SHP77 (cell line): ENCODE measurements at places on chromosomes 6 and 20.

GRCh38 chr20:45372241-45372640 lies 5.9 kb downstream of the TP53TG5 start:
- DNase-seq: no peak

DNA sequence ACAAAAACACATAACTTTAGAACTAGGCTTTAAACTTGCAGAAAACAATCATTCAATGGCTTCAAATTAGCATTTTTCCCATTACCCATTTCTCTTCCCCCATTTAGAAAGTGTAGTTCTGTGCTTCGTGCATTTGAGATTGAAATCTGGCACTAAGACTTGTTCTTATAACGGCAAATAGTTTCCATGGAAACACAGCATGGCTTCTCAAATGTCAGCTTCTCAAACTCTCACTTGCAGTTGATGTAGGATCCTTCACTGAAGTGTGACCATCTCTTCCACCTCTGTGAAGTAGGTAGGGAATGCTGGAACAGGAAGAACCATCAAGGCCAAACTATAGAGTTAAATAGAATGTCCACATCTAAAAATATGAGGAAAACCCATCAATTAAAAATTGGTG lies 52.2 kb downstream of the MANEA start:
- DNase-seq: no peak

DNA sequence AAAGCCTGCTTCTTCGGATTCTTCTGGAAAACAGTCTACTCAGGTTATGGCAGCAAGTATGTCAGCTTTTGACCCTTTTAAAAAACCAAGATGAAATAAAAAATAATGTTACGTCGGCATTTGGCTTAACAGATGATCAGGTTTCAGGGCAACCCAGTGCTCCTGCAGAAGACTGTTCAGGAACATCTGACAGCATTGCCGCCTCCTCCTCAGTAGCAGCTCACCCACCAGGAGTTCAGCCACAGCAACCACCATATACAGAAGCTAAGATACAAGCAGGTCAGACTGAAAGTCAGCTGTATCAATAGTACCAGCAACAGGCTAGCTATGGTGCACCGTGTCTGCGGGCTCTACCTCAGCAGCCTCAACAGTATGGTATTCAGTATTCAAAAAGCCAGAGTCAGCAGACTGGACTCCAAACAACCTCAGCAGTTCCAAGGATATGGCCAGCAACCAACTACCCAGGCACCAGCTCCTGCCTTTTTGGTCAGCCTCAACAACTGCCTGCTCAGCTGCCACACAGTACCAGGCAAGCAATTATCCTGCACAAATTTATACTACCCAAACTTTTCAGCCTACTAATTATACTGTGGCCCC lies 51.9 kb downstream of the BTBD9 start:
- no peak for DNase-seq

DNA sequence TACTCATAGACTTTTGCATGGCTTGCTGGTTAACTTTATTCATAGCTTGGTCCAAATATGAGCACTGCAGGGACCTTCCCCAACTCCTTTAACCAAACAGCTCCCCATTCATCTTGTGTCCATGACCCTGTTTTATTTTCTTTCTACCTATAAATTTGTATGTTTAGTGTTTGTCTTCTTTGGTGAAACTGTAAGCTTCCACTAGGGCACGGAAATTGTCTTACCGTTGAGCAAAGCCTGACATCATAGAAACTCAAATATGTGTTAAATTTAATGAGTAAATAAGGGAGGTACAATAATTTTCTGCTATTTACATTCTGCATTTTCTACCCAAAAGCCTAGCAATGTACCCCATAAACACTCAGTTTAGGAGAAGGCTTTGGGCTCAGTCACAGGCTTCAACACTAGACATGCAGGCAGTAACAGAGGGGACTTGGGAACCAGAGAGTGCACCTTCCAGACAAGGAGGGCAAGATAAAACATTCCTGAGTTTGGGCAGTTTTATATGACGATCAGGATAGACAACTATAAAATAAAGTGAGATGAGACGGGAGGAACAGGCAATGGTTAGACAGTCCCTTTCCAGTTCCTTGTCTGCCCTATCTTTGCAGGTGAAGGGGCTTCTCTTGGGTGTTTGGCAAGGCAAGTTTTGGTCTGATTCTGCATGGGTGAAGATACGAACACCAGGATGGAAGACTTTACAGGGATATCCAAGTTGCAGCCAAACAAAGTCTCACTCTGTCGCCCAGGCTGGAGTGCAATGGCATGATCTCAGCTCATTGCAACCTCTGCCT lies 46.2 kb upstream of the ZNF217 start:
- no peak for DNase-seq

- DNase-seq: peak; percentile 36
These were observed 263.6 kb downstream of the CD83 start for GRCh38 chr6:14380901-14381828.

- DNase-seq: no peak
These were observed 7.6 kb downstream of the LEMD2 start for GRCh38 chr6:33781131-33781975.

GRCh38 chr6:50978380-50979170 lies 159.9 kb downstream of the TFAP2B start:
- no peak for DNase-seq

GRCh38 chr20:308427-309038 lies 11.2 kb downstream of the ZCCHC3 start:
- no peak for DNase-seq

GRCh38 chr20:56392881-56393482 lies 537 bp downstream of the CSTF1 start:
- no peak for DNase-seq

DNA sequence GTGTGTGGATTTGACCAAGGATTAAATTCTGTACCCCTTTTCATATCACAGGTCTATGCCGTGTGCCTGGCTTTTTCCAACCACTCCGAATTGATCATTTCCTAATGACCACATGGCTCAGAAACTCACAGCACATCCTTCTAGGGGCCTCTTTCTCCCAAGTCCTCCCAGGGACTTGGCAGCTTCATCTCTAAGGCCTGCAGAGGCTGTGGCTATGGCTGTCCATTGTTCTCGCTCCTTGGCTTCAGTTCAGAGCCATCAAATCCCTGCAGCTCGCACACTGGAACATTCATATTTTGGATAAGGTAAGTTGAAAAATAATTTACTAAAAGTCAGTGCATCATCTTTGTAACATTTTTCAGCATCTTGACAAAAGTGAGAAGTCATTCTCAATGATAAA lies 497.2 kb upstream of the CDH4 start:
- DNase-seq: no peak

DNA sequence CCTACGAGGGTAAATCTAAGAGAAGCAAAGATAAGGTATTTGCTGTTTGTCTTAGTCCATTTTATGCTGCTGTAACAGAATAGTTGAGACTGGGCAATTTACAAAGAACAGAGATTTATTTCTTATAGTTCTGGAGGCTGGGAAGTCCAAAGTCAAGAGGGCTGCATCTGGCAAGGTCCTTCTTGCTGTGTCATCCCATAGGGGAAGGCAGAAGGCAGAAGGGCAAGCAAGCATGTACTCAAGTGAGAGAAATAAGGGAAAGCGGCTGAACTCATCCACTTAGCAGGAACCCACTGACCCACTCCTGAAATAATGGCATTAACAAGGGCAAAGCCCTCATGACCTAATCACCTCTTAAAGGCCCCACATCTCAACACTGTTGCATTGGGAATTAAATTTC lies 102.7 kb downstream of the AGPAT4 start:
- DNase-seq: no peak

DNA sequence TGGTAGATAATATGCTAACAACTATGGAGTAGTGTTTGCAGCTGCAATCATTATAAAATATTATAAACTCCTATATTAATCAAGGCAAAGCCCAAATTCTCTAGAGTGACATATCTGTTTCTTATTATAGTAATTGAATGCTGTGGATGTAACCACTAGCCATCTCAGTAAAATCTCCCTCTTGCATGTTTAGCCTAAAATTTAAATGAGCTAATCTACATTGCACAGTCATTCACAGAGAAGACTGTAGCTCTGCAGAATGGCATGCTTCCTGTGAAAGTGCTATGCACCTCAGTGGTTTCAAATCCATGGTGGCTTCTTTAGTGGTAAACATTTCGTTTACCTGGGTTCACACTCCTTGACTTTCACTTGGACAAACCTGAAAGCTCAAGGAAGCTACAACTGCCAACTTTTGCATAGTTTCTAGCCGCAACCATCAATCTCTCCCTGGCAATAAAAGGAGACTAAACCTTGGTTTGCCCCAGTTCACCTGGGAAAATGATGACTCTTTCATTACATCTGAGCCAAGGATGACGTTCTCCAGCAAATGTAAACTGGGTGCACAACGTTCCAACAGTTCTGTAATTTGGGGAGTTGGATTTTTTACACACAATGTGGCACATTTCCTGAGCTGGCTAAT lies 47.2 kb downstream of the FILIP1 start:
- no peak for DNase-seq

- no peak for DNase-seq
These were observed 68.8 kb downstream of the GJA1 start for GRCh38 chr6:121504227-121504626.

DNA sequence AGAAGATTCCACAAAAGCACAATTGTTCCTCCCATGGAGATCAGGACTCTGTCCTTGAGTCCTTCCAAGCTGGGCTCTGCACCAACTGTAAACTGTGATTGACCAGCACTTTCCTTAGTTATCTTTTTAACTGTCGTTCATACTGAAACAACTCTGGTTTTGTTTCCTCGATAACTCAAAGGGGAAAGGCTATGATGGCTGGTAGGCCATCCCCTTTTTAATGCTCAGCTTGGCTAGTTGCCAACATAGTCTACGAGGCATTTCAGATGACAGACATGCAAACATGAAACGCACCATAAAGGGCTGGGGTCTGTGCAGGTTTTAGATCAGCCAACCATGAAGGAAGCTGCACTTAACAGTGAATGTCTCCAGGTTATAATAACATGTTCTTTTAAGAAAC lies 497.1 kb upstream of the ARID1B start:
- DNase-seq: peak; percentile 75

DNA sequence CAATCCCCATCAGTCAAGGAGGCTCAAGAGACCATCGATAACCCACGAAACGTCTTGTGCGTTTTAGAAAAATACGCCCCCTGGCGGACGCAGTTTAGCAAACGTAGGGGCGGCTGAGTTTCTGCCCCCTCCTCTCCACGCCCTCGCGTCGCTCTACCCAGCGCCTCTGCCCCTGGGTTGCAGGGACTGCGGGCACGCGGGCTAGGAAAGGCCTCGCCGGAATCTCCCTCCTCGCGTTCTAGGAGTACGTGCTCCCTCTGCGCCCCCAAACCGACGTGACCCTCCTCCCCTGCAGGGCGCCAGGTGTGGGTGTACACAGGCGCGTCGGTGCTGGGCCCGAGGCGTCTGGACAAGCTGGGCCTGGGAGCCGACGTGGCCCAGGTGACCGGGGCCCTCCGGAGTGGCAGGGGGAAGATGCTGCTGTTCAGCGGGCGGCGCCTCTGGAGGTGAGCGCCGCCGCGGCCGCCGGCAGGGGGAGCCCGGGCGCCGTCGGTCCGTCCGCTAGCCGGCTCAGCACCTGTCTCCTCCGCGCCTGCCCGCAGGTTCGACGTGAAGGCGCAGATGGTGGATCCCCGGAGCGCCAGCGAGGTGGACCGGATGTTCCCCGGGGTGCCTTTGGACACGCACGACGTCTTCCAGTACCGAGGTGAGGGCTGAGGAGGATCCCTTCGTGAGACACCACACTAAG lies 5.3 kb downstream of the MMP9 start:
- DNase-seq: peak; percentile 74

- DNase-seq: no peak
These were observed 122.2 kb downstream of the AFG1L start for GRCh38 chr6:108417027-108417426.

DNA sequence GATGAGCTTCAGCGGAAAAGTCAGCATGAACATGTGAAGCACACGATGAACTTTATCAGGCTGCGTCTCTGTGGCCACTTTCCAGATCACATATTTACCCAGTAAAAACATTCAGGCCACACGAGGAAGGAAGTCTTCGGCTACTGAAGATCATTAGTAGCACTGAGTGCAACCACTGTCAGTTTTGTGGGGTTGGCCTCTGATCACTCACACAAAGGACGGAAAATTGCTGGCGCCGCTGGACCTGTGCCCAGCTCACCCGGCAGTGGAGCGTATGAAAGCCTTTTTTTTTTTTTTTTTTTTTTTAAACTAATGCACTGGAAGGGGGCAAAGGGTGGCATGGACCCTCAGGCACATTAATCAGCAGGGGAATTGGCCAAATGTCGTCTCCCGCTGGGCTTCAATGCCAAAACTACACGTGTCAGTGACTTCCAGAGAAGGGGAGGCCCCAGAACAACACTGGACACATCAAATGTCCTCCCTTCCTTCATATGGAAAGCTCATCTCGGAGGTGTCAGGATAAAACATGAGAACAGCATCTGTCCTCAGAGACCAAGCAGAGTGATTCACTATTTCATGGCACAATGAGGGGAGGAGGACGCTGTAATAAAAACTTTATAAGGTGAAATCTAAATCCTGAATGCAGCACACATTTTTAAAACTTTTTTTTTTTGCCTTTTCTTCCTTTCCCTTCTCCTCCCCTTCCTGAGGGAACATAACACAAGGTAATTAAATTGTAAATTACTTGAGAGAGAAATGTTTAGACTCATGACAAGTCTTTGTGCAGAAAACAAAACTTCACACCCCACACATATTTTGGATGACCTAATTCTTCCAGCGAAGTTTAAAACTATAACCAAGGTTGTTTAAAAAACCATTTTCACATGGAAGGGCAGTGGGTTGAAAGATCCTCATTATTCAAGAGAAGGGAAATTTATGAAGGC lies 223.4 kb downstream of the FOXC1 start:
- no peak for DNase-seq

DNA sequence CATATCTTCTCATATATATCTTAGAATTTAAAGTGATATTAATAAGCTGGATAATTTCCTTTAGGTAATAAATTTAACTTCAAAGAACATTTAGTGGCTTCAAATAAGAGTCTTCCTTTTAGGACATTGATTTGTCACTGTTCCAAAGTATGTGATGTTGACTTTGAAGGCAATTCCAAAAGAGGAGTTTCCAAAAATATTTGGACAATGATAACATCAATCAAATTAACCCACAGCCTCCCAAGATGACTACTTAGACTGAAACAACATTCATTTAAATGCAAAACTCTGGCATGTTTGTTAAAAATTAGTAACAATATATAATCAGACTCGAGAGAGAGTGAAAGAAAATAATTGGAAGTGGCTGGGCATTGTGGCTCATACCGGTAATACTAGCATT lies 211.1 kb downstream of the OGFRL1 start:
- DNase-seq: no peak

DNA sequence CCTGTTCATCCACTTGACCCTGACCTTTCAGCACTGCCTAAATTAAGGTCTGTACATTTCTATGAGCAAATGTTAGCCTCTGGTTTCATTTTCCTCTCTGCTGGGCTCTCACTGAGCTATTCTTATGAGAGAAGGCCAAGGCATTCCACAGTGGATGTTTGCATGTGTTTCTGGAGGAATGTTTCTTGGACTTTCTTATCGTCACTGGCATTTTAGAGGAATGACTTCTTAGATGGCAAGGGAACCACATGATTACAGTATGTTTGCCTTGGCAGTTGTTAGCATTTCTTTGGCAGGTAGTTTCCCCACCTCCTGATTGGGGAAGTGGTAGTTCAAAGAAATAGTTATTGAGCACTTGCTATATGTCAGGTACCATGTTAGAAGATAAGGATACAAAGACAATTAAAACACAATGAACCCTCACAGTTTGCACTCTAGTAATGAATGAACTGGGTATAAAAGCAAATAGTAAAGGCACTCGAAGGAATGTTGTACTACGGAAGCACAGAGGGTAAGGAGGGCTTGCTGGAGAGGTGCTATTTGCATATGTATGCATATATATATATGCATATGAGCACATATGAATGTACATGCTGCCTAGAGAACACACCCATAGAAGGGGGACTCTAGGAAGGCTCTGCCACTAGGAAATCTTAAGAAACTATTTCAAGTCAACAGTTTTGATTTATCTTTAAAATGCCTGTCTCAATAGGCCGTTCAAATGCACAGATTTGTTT lies 307.4 kb downstream of the EYA4 start:
- DNase-seq: no peak
